ENCODE measurements at places on chromosomes 2 and 18.

DNA sequence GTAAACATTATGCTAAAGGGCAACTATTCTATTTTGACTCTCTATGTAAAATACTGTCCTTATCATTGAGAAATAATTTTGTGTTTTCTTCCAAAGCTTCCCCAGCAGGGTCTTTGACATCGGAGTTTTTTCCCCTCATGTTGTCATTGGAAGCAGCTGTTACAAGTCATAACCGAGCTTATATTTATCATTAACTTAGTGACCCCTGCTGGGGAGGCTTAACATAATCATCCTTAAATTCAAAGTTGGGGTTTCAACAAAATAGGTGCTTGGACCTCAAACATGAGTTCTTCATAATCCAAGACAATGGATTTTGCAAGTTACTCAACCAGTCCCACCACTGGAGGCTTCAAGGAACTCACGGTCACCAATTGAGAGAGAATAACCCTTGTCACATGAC lies 330.9 kb downstream of the DCC start:
- no peak for DNase-seq

DNA sequence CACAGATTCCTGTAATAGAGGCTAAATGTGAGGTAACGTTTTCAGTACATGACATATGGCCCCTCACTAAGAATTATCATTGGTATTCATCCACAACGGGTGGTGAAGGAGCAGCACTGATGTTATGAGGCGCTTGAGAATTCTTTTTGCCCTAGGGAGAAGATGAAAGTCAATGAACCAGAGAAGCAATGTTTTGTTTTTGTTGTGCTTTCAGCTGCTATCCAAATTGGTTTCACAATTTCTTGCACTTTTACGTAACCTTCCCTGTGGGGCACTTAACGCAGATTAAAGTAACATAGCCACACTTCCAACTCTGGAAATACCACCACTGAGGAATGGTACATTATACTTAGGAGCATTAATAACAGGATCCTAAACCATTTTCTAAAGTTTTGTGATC lies 13.3 kb upstream of the CCDC85A start:
- peak; percentile 62 for DNase-seq

GRCh38 chr2:136219963-136220362 lies 102.0 kb upstream of the CXCR4 start:
- no peak for DNase-seq

DNA sequence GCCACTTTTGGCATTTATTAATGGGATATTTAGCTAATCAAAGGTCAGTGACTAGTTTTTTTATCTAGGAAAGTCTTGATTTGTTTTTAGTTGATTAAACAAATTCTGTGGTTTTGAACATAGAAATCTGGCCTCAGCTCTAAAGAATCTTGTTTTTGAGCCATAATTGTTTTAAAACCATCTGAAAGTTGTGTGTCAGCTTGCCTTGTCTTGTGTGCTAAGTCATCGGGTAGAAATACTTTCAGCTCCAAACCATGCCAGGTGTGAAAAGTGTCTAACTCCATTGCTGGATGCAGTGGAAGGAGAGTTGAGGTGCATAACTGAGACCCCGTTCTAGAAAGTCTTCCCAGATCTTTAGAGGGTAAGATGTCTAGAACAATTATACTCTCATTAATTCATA lies 22.7 kb downstream of the FARP2 start:
- no peak for DNase-seq

DNA sequence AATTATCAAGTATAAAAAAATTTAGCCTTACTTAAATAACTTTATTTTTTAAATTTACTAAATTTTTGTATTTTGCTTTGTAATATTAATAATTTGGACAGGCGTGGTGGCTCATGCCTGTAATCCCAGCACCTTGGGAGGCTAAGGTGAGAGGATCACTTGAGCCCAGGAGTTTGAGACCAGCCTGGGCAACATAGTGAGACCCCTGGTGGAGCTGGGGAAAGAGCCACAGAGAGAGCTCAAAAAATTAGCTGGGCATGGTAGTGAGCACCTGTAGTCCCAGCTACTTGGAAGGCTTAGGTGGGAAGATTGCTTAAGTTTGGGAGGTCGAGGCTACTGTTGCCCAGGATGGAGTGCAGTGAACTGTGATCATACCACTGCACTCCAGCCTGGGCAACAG lies 143.5 kb downstream of the B3GNT2 start:
- DNase-seq = no peak

DNA sequence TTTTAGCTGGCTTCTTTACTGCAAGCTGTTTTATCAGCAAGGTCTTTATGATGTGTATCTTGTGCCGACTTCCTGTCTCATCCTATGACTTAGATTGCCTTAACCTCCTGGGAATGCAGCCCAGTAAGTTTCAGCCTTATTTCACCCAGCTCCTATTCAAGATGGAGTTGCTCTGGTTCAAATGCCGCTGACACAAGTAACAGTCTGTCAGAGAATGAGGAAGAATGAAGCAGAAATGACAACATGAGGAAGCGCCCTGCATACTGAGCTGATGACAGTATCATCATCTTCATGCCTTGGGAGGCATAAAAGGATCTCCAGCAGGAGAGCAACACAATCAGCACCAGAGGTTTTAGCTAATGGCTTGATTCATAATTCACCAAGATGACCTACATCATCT lies 309.4 kb downstream of the NBAS start:
- no peak for DNase-seq

- peak; percentile 63 for DNase-seq
Observed at GRCh38 chr18:62784338-62784965, 69.1 kb downstream of the PHLPP1 start.

- peak; percentile 91 for DNase-seq
Observed at GRCh38 chr18:22674272-22674671, 256.6 kb upstream of the CTAGE1 start.

DNA sequence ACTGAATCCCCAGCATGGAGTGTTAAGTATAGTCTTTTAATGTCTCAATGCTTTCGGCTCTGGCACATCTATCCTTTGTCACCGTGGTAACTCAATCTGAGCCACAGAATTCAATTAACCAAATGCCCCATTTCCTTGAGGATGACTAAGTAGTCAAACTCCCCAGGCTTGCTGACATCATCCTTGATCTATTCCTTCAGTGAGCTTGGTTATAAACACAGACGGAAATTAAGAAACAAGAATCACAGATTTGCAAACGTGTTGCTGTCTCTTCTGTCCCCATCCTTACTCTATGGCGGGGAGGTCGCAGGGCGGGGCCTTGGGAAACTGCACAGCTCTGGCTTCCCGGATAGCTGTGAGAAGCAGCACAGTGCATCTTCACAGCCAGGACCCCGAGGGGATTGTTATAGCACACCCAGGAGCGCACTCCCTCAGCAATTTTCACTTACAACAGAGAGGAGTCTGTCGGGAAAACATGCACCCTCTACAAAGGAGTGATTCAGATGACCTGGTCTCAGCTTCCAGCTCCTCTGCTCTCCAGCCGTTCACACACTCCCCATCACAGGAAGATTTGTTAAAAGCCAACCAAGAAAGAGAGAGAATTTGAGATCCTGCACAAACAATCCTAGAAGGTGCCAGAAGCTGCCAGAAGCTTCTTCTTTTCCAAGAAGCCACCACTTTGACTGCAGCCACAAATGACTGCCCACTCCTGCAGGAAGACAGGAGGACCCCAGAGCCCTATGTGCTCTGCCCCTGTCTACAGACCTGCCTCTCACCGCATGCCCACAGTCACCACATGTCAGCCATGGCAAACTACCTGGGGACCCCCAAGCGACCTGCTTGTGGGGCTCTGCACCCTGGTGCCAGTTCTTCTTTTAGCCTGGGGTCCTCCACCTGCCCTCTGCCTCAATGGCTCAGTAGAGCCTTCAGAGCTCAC lies 44.9 kb upstream of the YWHAQ start:
- peak; percentile 89 for DNase-seq

DNA sequence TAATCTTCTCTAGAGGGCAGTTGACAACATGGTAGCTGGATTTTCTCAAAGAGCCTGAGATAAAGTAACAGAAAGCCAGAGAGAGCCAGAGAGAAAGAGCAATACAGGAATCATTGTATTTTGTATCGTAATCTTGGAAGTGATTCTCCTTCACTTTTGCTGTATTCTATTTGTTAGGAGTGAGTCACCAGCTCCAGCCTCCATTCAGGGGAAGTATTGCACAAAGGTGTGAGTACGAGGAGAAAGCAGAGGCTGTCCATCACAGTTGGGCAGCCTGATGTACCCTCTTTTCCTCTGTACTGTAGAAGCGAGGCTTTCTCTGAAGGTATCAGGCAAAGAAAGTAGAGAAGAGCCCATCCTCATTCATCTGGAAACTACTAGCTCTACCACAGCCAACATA lies 176.8 kb downstream of the KCNS3 start:
- no peak for DNase-seq

DNA sequence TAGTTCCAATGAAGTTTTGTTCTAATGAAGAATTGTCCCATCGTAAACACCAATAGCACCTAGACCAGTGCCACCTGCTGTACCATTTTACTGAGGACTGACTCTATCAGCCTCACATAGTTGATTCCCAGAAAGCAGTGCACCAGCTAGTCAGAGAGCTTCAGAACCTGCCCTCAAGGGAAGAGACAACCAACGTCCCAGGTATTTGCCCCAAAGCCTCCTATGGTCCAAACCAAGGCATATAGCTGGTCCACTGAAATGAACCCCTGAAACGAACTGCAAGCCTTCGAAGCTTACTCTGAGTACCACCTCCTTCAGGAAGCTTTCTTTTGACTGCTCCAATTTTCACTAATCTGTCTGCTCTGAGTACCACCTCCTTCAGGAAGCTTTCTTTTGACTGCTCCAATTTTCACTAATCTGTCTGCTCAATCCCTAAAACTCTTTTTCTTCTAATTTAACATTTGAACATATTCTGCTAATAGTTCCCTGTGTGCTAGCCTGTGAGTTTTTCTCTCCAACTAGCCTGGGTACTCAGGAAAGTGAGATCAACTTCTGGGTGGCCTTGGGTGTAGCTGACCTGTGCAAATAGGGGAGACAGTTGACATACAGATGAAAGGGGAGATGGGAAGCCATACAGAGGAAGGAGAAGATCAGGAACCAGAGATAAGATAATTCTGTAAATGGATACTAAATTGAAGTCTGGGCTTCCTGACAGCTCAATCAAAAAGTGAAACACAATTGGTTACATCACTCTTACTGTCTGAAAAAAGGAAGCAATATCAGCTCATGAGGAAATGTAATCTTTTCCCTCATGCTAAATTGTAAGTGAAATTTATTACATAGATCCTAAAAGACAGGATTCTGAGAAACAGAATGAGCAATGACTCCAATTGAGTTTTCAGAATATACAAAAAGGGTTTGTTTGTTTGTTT lies 33.5 kb upstream of the EML4 start:
- DNase-seq = no peak
